H54 (cell line): ENCODE measurements at places on chromosomes 11 and 22.

DNA sequence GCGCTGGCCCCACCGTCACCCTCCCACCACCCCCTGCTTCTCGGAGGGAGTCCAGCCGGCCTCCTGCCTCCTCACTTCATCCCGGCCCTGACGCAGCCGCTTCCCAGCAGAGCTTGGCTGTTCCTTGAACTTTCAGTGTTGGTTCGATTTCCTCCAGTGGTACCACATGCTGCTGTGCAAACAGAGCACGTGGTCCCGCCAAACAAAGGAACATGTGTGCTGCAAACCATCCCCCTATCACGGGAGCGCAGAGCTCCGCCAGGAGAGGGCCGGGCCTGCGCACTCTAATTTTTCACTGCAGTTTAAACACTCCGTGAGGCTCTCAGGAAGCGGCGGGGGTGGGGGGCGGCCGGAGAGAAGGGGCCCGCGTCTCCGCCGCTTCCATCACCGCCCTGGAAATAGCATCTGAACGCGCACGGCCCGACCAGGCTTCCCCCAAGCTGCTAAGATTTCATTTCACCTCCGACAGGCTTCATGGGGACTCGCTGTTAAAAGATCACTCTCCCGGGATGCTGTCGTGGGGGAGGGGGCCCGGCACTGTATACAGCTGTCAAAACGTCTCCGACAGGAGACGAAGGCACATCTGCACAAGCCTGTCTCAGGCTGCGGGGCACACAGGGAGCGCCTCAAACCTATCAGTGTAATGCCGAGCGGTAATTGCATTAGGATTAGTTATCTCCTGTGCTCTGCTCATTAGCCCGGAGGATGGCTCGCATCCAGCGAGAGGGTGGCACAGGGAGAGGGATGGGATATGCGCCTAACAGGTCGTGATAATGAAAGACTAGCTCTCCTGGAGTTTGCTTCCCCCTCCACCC lies 269.9 kb upstream of the SORL1-AS1 start:
- DNase-seq = peak; percentile 28

GRCh38 chr11:111416231-111416960 lies 37.3 kb upstream of the POU2AF1 start:
- no peak for DNase-seq

GRCh38 chr11:93852242-93852641 lies 1.8 kb upstream of the VSTM5 start:
- DNase-seq = no peak

GRCh38 chr11:112526699-112527416 lies 266.2 kb upstream of the PLET1 start:
- no peak for DNase-seq

DNA sequence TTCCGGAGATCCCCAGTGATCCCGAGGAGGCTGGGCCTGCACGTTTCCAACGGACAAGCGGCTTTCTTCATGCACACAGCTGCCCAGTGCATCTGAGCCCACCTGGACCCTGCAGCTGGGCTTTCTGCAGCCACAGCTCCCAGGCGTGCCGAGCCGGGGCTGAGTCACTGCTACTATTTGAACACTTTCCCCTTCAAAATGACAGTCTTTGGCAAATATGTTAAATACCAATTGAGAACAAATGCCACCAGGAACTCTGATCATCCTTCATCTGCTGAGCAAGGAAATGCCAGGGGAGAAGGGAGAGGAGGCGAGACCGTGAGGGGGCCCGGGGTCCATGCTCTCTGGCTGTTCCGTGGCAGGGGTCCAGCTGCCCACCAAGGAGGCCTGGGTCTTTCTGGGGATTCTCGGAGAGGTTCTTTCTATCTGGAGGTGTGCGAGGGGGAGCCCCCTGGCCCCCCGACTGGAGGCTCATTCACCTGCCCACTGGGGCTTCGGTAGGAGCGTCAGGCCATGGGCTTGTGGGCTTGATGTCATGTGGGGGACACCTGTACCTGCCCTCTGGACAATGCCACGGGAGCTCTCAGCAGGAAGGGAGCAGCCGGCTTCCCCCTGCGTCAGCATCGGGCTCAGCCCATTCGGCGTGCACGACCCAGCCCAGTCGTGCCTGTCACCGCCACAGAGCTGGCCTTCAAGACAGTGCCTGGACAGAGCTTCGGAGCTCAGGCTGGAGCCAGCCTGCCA lies 159.6 kb downstream of the CTTN start:
- no peak for DNase-seq

DNA sequence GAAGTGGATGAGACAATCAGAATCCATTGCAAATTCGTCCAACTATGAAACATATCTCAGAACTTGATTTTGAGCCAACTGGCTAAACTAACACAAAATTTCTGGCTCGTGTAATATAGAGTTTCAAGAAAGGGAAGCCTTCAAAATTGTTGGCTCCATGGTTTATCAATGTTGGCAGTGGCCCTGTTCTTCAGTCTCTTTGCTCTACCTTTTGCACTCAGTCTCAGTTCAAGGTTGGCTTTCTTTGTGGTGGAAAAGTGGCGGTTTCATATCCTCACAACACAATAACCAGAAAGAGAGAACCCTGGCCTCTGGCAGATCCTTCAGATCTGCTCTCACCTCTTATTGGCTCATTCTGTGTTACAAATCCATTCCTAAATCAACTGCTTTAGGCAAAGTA lies 473.8 kb upstream of the API5 start:
- no peak for DNase-seq
